ENCODE measurements at places on chromosomes 5 and 9.
A peak's percentile ranks its signal among the peaks of the same experiment; 100 is the strongest.

- no peak for DNase-seq
These were observed 2.0 kb downstream of the CYFIP2 start for GRCh38 chr5:157267761-157268480.

DNA sequence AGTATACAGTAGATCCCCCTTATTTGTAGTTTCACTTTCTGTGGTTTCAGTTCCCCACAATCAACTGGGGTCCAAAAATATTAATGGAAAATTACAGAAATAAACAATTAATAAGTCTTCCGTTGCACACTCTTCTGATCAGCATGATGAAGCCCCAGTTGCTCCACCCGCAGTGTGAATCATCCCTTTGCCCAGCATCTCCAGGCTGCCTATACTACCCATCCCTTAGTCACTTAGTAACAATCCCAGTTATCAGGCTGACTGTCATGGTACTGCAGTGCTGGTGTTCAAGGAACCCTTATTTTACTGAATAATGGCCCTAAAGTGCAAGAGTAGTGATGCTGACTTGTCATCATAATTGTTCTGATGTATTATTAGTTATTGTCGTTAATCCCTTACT lies 28.9 kb downstream of the SHC3 start:
- no peak for DNase-seq

- DNase-seq: no peak
These were observed 351.2 kb upstream of the C9orf72 start for GRCh38 chr9:27924502-27924901.

GRCh38 chr5:116378007-116378776 lies 196.4 kb downstream of the SEMA6A start:
- DNase-seq: peak; percentile 1

- no peak for DNase-seq
These were observed 33.3 kb upstream of the FAT2 start for GRCh38 chr5:151624476-151624875.

DNA sequence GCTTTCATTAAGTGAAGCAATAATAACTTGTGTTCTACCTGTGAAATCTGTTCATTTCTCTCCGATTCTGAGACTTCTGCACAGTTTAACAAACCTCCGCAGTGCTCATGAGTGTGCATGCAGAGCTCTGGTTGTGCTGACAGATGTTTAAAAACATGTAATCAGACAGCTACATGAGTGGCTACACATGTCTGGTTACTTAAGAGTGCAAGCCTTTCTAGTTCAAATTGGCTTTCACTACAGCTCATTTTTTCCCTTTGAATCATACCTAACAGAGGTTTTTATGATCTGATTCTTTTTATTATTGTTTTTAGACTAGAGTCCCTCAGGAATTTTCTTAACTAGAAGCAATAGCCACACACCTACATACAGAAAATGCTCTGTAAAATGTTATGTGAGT lies 310.2 kb downstream of the ARRDC3 start:
- no peak for DNase-seq

DNA sequence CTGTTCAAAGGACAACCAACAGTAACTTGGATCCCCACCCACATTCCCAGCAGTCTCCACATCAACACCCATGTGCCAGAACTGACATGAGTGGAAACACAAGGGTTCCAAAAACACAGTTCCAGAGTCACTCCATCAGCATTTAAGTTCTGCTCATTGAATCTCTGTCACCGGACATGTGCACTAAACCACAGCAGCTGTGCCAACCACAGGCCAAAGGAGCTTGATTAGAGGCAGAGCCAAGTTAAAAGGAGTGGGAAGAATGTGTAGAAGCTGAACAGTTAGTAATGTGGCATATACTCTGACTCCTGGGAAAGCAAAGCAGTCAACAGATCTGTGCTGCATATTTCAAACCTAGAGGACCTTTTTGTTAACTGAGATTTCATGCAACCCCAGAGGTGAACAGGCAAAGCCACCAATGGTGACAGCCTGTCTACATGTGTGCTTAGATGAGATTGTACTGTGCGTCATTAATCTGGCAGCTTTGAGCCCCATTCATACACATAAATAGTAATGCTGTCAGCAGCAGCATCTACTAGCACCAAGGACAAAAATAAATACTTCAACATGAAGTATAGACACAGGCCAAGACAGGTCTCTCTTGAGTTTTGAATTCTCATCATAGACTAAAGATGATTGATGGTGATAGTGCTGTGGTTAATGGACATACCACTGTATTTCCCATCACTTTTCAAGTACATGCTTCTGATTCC lies 16.4 kb upstream of the FST start:
- DNase-seq: no peak

DNA sequence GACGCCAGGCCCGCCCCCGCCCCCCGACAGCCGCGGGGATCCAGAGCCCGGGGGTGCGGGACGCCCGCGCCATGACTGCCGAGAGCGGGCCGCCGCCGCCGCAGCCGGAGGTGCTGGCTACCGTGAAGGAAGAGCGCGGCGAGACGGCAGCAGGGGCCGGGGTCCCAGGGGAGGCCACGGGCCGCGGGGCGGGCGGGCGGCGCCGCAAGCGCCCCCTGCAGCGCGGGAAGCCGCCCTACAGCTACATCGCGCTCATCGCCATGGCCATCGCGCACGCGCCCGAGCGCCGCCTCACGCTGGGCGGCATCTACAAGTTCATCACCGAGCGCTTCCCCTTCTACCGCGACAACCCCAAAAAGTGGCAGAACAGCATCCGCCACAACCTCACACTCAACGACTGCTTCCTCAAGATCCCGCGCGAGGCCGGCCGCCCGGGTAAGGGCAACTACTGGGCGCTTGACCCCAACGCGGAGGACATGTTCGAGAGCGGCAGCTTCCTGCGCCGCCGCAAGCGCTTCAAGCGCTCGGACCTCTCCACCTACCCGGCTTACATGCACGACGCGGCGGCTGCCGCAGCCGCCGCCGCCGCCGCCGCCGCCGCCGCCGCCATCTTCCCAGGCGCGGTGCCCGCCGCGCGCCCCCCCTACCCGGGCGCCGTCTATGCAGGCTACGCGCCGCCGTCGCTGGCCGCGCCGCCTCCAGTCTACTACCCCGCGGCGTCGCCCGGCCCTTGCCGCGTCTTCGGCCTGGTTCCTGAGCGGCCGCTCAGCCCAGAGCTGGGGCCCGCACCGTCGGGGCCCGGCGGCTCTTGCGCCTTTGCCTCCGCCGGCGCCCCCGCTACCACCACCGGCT lies 1.0 kb downstream of the FOXE1 start:
- peak; percentile 70 for DNase-seq

GRCh38 chr5:65721050-65721719 lies 724 bp downstream of the SGTB start:
- DNase-seq: no peak
